ENCODE measurements at places on chromosomes 4 and X.

DNA sequence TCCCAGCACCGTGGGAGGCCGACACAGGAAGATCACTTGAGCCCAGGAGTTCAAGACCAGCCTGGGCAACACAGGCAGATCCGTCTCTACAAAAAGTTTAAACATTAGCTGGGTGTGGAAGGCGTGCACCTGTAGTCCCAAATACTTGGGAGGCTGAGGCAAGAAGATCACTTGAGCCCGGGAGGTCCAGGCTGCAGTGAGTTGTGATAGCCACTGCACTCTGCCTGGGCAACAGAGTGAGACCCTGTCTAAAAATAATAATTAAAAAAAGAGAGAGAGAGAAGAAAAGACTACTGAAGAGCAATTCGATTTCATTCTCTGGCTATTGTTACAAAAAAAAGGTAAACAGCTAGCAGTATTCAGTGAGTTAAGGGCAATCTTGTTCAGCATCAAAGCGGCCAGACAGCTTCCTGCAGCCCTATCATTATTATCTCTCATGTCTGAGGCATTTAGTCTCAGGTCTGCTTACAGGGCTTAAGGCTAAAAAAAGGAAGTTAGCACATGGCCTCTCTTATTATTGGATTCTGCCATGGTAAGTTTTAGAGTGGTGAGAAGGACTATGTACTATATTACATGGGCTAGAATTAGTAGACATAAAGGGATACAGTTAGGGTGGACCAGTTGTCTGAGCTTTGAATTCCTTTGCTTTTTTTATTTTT is 37.9 kb downstream of the ARHGEF6 start:
- no peak for DNase-seq

GRCh38 chr4:133186845-133187244 is 37.8 kb downstream of the PCDH10 start:
- no peak for DNase-seq

DNA sequence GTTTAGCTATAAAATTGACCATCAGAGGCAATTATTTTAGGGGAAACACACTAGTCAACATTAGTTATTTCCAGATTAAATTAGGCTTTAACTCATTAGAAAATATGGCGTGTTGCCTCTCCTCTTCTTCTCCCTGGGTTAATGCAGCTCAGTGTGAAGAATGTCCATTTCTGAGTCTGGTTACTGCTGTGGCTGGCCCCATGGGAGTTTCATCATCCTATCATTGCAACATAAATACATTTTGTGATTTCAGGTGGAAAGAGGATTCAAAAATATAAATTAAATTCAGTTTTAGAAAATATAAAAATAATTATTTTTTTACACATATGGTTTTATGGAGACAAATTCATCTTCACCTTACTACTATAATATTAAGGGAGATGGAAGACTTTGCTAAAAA is 288.5 kb upstream of the ARSJ start:
- no peak for DNase-seq

DNA sequence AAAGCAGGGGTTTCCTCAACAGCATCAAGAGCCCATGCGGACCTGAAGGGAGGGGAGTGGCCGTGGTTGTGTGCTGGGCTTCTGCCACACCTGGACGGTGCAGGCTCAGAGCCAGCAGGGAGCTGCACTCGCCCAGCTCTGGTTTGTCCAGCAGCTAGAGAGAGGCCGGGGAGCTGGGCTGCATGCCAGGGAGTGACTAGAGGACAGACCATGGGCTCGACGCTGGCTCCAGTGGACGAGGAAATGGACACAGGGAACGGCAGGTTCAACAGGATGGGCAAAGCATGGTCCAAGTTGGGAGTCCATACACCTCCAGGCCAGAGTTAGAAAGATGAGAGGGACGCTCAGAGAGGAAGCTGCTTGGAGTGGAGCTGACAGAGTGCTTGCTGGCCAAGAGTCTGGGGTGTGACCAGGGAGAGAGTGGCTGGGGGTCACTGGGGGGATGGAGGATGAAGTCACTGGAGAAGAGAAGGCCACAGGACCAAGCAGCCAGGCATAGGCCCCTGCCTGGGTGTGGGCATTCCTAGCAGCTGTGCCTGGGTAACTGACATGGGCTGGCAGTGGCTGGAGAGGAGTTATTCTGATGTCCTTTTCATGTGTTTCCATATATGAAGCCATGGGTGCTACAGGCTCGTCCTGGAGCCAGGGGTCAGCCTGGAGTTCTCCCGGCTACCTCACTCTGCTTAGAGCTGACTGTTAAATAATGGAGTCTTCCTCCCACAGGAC is 42.8 kb downstream of the HTT-AS start:
- DNase-seq = no peak

DNA sequence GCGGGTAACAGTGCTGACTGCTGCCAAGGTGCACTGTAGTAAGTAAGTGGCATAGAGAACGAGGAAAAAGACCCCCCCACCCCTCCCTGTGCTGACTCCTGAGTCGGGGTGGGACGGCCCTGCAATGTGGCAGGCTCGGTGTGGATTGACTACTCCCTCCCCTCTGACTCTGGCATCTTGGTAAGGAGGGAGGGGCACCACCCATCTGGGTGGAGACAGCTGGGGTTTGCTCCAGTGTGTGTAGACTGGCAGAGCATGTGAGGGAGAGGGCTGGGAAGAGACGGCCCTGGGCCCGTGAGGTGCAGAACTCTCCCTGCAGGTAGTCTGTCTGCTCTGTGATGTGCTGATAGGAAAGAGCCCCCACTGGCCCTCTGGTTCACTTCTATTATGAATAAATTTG is 31.0 kb downstream of the NSG1 start:
- no peak for DNase-seq
